ENCODE measurements at places on chromosomes 12 and 14. TPM values are rescaled to one million over a fixed set of nuclear protein-coding genes. Genes with fewer than 3 reads are reported as not detected.

- peaks cover 86% of the 10 kb centered on the region for H3K27me3 ChIP-seq
- peaks cover 11% of the 10 kb centered on the region for H3K4me1 ChIP-seq
- DNase-seq: no peak
- H3K36me3 ChIP-seq: peaks cover 8% of the 10 kb centered on the region
- no peak overlapping the region for H3K4me3 ChIP-seq
These were observed 11.5 kb downstream of the NKX2-1 start for GRCh38 chr14:36508418-36509068.

GRCh38 chr12:53804429-53804828 lies 52.6 kb upstream of the CISTR start:
- peaks cover 49% of the 10 kb centered on the region for H3K27me3 ChIP-seq
- no peaks in the 10 kb centered on the region for H3K36me3 ChIP-seq
- no peak overlapping the region for H3K4me3 ChIP-seq
- H3K27ac ChIP-seq: no peak overlapping the region
- no peak for DNase-seq
- H3K4me1 ChIP-seq: no peaks in the 10 kb centered on the region

- H3K4me1 ChIP-seq: no peaks in the 10 kb centered on the region
- no peaks in the 10 kb centered on the region for H3K36me3 ChIP-seq
- no peaks in the 10 kb centered on the region for H3K27me3 ChIP-seq
- no peak overlapping the region for H3K27ac ChIP-seq
These were observed 684.5 kb downstream of the C12orf50 start for GRCh38 chr12:87344699-87345098.

DNA sequence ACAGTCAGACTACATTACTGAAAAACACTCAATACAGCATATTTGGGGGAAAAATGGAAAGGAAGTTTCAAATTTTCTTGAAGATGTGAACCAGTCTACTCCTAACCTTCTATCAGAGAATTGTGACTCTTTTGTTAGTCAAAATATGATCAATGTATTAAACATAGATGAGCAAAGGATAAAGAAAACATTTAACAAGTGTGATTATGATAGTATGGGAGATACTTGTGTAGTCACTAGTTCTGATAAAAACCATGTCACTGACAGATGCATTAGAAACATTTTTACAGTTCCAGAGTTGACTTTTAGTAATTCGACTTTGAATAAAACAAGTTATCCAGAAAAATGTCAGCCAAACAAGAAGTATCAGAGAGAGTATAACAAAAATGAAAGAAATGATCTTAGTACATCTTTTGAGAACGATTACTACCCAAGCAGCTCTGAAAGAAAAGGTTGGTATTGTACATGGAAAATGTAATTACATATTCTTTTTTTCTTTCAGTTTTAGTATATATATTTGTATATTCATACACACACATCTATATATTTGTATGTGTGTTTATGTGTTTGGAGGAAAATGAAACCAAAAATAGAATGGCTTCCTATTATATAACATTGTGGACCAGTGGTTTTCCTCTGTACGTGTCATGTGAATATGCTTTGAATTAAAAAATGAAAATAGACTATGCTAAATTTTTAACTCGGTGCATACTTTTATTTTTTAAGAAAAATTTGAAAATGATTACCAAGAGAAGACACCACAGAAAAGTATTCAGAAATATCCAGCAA lies 63.3 kb upstream of the ABCD2 start:
- peaks cover 22% of the 10 kb centered on the region for H3K4me1 ChIP-seq
- H3K4me3 ChIP-seq: peak overlapping the region; percentile 78
- H3K27ac ChIP-seq: peak overlapping the region; percentile 88
- DNase-seq: no peak

DNA sequence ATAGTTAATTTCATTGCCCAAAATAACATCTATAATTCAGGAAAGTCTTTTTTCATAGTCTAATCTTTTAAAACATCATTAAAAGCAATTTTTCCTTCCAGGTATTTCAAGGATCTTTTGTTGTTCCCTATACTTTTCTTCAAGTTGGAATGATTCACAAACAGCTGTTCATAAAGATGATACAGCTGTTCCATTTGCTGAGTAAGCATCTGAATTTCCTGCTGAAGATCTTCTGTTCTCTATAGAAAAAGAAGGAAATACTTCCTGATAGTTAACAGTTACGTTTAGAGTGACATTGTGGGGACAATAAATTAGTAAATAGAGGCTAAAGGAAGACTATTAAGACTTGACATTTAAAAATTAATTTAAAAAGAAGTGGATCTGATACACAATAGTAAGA lies 30.3 kb upstream of the ESR2 start:
- no peak overlapping the region for H3K27ac ChIP-seq
- no peak for DNase-seq
- no peaks in the 10 kb centered on the region for H3K4me1 ChIP-seq
- no peak overlapping the region for H3K4me3 ChIP-seq
- no peaks in the 10 kb centered on the region for H3K27me3 ChIP-seq

DNA sequence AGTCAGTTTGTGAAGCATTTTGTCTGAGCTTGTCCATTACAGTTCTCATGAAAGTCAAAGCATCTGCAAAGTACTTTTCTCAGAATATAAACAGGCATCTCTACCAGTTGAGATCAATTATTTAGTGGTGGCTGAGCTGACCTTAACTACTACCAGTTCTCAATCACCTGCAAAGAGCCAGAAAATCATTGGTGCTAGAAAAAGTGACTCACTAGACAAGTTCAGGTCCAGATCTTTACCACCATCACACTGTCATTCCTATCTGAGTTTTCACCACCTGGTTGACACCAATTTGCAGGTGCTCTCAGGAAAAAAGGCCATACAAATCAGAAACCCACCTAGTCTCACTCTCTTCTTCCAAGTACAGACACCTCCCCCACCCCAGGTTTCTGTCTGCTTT lies 33.3 kb downstream of the ITPR2 start:
- H3K4me1 ChIP-seq: peaks cover 36% of the 10 kb centered on the region
- DNase-seq: no peak
- H3K27ac ChIP-seq: no peak overlapping the region
- H3K36me3 ChIP-seq: peaks cover 10% of the 10 kb centered on the region
- H3K27me3 ChIP-seq: no peaks in the 10 kb centered on the region

DNA sequence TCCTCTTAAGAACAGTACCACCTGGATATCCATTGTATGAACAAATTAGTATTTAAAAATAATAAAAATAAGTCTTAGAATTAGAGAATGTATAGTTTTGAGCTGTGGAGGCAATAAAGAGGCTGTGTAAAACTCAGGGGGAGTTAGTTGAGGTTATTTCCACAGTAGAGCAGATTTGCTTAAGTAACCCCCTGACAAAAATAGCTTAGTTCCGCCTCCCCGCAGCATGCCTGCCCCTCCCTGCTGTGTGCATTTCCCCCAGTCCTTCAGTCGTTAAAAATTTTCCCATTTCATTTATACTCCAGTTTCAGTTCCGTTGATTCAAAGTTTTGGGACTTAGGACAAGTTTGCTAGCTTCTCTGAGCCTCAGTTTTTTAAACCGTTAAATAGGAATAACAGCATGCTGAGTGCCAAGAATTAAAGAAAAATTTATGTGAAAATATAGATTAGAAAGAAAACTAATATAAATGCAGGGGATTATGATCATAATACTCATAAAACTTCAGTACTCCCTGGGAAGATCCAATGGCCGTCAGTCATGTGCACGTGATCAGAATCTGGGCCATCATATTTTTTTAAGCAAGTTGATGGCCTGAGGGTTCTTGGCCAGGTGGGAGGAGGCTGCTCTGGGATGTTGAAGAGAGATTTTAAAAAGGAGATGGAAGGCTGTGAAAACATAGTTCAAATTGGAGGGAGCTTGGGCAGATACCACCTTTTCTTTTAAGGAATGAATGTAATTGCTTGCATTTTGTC lies 14.5 kb upstream of the SLC38A2 start:
- H3K4me3 ChIP-seq: peak overlapping the region; percentile 61
- H3K4me1 ChIP-seq: peaks cover 57% of the 10 kb centered on the region
- H3K36me3 ChIP-seq: peaks cover 8% of the 10 kb centered on the region
- DNase-seq: no peak
- no peaks in the 10 kb centered on the region for H3K27me3 ChIP-seq
- H3K27ac ChIP-seq: peak overlapping the region; percentile 82

- no peak for DNase-seq
- H3K36me3 ChIP-seq: no peaks in the 10 kb centered on the region
- H3K4me3 ChIP-seq: no peak overlapping the region
- no peak overlapping the region for H3K27ac ChIP-seq
- peaks cover 6% of the 10 kb centered on the region for H3K4me1 ChIP-seq
These were observed 10.8 kb downstream of the BEGAIN start for GRCh38 chr14:100576091-100577085.

- peak; percentile 19 for DNase-seq
- peaks cover 28% of the 10 kb centered on the region for H3K4me1 ChIP-seq
- H3K27me3 ChIP-seq: peaks cover 72% of the 10 kb centered on the region
- H3K4me3 ChIP-seq: peak overlapping the region; percentile 73
- H3K27ac ChIP-seq: no peak overlapping the region
These were observed 613 bp downstream of the ARHGEF40 start for GRCh38 chr14:21070610-21071224.

The SOCS2 gene
- 25.8 TPM for total RNA-seq

The MDGA2 gene
- not detected for total RNA-seq

The MANSC4 gene
- total RNA-seq: not detected

The NGDN gene
- 80.3 TPM for total RNA-seq

DNA sequence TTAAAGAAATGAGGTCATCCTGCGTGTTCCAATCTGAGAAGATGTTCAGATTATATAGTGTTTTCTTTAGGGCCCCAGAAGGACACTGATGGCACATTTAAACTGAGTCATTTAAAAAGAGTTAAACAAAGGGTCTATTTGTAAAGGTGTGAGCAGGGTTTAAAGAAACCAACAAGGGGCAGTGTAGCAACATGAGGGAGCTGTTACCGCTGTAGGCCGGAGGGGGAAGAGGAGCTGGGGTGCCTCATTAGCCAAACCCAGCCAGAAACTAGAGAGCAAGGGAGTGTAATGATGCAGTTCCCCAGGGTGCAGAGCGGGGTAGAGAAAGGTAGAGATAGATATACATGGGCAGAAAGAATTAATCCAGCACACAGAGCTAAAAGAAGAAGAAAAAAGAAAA lies 160.4 kb downstream of the TBX5 start:
- H3K36me3 ChIP-seq: no peaks in the 10 kb centered on the region
- H3K4me3 ChIP-seq: no peak overlapping the region
- H3K4me1 ChIP-seq: no peaks in the 10 kb centered on the region
- H3K27me3 ChIP-seq: peaks cover 16% of the 10 kb centered on the region

- no peaks in the 10 kb centered on the region for H3K4me1 ChIP-seq
- H3K4me3 ChIP-seq: no peak overlapping the region
- no peak for DNase-seq
- no peak overlapping the region for H3K27ac ChIP-seq
- no peaks in the 10 kb centered on the region for H3K36me3 ChIP-seq
- H3K27me3 ChIP-seq: peaks cover 32% of the 10 kb centered on the region
These were observed 38.2 kb upstream of the OAS1 start for GRCh38 chr12:112868459-112869041.

- no peak overlapping the region for H3K27ac ChIP-seq
- H3K27me3 ChIP-seq: no peaks in the 10 kb centered on the region
- no peaks in the 10 kb centered on the region for H3K4me1 ChIP-seq
- H3K36me3 ChIP-seq: no peaks in the 10 kb centered on the region
These were observed 279.8 kb downstream of the AKAP6 start for GRCh38 chr14:32608857-32609256.

The DHRS2 gene
- 10.4 TPM for total RNA-seq

GRCh38 chr12:132313182-132313581 lies 16.2 kb downstream of the GALNT9 start:
- peaks cover 11% of the 10 kb centered on the region for H3K27me3 ChIP-seq
- DNase-seq: no peak
- H3K4me1 ChIP-seq: no peaks in the 10 kb centered on the region
- H3K27ac ChIP-seq: no peak overlapping the region

GRCh38 chr12:131675126-131676080 lies 35.5 kb upstream of the SFSWAP start:
- no peak overlapping the region for H3K27ac ChIP-seq
- DNase-seq: no peak
- no peak overlapping the region for H3K4me3 ChIP-seq
- no peaks in the 10 kb centered on the region for H3K36me3 ChIP-seq

The LAG3 gene
- 67.7 TPM for total RNA-seq

- no peak within 1 kb of the TSS for H3K4me3 ChIP-seq
- H3K27ac ChIP-seq: no peak within 1 kb of the TSS
- peaks cover 7% of the 10 kb centered on the region for H3K4me1 ChIP-seq
These were observed at the start of gene SLC7A8 for GRCh38 chr14:23183479-23183878. Gene SLC7A8, minus strand, starts transcription at chr14:23183660. Its CDS starts 746 bp downstream, at chr14:23182914.

DNA sequence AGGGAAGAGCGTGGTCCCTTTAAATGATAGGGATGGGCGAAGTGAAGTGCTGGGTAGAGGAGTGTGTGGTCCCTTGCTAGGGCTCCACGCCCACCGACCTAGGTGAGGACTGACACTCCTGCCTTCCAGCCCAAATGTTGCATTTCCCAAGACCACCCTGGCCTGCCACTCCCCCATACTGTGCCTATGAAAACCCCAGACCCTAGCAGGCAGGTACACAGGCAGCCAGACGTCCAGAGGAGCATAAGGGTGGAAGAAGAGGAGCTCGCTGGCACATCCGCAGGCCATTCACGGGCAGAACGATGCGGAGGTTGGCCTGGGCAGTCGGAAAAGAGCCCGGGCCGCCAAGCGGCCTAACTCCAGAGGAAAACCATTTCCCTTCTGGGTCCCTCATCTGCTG lies 817 bp upstream of the IPO8 start:
- DNase-seq: no peak
- H3K27ac ChIP-seq: peak overlapping the region; percentile 93
- no peaks in the 10 kb centered on the region for H3K36me3 ChIP-seq
- peaks cover 25% of the 10 kb centered on the region for H3K4me1 ChIP-seq
- peaks cover 2% of the 10 kb centered on the region for H3K27me3 ChIP-seq
- peak overlapping the region; percentile 88 for H3K4me3 ChIP-seq

GRCh38 chr12:129903956-129904829 lies at the start of gene TMEM132D:
Gene TMEM132D, minus strand, starts transcription at chr12:129904025.
- DNase-seq: no peak
- H3K4me1 ChIP-seq: no peaks in the 10 kb centered on the region
- H3K36me3 ChIP-seq: no peaks in the 10 kb centered on the region
- peaks cover 44% of the 10 kb centered on the region for H3K27me3 ChIP-seq
- no peak within 1 kb of the TSS for H3K27ac ChIP-seq
- H3K4me3 ChIP-seq: no peak within 1 kb of the TSS

DNA sequence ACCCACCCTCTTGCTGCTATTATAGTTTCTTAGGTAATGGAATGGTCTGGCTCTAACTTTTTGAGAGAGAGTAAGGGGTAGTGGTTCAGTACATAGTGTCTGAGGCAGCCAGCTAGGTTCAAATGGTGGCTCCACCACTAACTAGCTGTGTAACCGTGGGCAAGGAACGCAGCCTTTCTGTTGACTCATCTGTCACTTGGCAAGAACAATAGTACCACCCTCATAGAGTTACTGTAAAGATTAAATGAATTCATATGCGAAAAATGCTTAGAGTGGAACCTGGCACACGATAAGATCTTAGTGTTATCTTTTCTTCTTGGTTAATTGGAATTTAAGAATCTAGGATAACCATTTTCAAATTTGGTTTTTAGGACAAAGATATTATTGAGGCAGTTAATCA lies 14.0 kb downstream of the CCDC62 start:
- H3K4me3 ChIP-seq: no peak overlapping the region
- no peaks in the 10 kb centered on the region for H3K36me3 ChIP-seq
- H3K27ac ChIP-seq: no peak overlapping the region
- no peaks in the 10 kb centered on the region for H3K4me1 ChIP-seq

GRCh38 chr12:31832740-31833729 lies 104.2 kb upstream of the AMN1 start:
- peaks cover 37% of the 10 kb centered on the region for H3K4me1 ChIP-seq
- peaks cover 43% of the 10 kb centered on the region for H3K36me3 ChIP-seq
- peak; percentile 43 for DNase-seq
- no peaks in the 10 kb centered on the region for H3K27me3 ChIP-seq
- peak overlapping the region; percentile 13 for H3K4me3 ChIP-seq

The R3HDM2 gene
- 24.2 TPM for total RNA-seq

Data from activated naive CD8-positive, alpha-beta T cell treated with anti-CD3 and anti-CD28 coated beads for 36 hours (primary cell).